AML-193 (cell line): ENCODE measurements at places on chromosomes 11 and 22.

DNA sequence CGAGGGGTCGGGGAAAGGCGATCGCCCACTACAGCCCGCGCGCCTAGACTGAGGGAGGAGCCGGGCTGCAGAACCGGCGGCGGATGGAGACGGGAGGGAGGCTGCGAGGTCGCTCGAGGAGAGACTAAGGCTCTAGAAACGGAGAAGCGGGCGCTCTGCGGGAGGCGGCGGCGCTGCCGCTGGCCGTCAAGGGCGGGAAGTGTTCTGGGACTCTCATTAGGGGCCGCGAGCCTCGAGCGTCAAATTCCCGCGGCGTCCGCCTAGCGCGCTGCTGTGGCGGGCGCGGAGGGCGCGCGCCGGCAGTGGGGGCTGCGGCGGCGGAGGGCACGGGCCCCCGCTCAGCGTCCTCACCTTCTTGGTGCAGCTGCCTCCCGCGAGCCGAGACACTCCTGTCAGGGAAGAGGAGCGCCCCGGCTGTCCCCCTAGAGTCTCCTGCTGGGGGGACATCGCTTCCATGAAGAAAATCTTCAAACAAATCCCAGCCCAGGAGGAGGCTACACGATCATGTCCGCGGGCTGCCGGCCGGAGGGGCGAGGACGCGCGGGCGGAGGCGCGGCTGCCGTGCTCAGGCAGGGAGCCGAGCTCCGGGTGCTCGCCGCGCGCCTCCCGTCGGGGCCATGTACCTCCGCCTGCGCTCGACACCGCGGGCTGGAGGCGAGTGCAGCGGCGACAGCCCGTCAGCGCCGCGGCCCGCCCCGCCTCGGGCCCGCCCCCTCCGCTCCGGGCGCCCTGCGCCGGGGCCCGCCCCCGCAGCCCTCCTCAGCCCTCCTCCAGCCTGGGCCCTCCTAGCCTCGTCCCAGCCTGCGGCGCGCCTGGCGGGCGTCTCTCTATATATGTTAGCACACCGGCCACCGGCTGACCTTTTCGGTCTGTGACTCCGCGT lies at the start of gene ARHGAP20:
Gene ARHGAP20 (minus strand): TSS at position 662 of the 883 bp plus-strand sequence. CDS start 206 bp downstream, at position 456.
- DNase-seq, result peak; percentile 22

- DNase-seq, result no peak
These were observed 14.0 kb downstream of the MYEOV start for GRCh38 chr11:69307871-69308431.

DNA sequence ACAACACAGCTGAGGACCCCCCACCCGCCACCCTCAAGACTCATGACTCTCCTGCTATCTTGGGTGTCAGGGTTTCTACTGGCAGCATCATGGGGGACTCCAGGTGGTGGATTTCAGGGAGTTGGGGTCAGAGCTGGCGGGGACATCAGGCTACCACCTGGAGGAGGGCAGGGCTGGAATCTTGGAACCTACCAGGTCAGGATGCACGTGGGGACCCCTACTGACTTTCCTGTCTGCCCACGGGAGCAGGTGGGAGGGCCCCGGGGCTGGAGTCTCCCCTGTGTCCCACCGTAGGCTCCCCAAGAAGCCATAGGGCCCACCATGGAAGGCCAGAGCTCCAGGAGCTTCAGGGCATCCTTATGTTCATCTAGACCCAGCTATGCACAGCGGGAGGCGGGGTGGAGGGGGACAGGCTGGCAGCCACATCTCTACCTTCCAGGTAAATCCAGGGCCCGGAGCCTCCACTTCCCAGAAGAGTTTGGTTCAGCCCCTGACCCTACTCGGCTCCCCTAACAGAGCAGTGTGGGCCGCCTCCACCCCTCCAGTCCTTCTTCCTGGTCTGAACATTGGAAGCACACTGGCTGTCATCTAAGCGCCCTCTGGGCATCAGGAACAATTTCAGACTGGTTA lies 10.0 kb downstream of the SLC37A2 start:
- DNase-seq, result no peak

- DNase-seq, result peak; percentile 67
These were observed 11.7 kb upstream of the KAT5 start for GRCh38 chr11:65700399-65700798.

DNA sequence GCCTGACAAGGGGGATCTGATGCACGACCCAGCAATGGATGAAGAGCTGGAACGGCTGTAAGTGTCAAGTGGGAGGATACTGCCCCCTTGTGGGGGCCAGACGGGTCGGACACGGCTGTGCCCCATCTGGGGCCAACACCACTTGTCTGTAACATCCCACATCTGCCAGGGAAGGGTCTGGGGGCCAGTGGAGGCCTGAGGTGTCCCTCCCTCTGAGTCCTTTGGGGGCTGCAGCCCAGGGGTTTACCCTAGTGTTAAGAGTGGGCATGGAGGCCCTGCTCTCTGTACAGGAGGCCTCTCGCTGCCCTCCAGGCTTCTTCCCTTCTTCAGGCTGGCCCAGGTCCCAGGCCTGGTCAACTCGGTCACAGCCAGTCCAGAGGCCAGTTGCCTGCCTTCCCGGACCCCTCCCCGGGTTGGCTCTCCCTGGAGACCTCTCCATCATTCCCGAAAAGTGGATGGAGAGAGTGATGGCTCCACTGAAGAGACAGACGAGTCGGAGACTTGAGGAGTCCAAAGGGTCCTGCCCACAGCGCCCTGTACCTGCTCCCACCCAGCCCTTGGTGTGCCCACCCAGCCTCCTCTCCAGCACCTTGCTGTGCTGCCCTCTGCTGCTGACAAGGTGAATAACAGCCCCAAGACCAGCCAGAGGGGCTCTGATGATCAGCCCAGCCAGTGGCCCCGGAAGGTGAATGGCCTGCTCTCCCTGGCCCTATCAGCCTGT lies 15.4 kb downstream of the ARFGAP2 start:
- DNase-seq, result peak; percentile 46

DNA sequence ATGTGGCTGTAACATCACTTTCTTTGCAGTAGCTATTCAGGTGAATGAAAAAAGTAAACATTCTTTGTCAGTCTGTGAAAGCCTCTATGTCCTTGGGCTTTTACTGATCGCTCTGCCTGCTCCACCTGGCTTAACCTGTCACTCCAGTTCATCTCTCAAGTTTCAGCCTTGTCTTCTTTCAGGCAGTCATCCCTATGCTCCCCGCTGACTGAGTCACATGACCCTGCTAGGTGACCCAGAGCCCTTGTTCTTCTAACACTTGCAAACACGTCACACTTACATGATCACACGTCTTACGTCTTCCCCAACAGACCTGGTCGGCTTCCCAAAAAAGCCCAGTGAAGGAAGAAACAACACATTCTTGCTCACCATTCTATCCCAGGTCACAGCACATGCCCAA lies 499.3 kb upstream of the TENM4 start:
- DNase-seq, result no peak

DNA sequence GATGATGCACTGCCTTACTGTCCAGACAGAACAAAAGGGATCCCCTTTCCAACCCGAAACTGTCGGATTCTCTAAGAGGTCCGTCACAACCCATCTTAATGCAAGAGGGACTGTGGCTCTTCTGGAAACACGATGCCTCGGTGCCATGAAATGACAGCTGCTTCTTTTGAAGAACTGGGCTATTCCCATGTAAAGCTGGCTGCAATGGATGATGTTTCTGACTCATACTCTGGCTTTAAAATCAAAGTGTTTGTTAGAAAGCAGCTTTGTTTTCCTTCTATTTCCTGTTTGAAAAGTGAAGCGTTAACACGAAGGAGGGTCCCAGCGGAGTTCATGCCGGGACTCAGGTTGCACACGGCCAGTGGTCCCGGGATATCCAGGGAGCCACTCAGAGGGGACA lies 3.1 kb downstream of the TP53AIP1 start:
- DNase-seq, result no peak

- no peak for DNase-seq
These were observed 7.4 kb downstream of the TMEM9B start for GRCh38 chr11:8956860-8957259.

DNA sequence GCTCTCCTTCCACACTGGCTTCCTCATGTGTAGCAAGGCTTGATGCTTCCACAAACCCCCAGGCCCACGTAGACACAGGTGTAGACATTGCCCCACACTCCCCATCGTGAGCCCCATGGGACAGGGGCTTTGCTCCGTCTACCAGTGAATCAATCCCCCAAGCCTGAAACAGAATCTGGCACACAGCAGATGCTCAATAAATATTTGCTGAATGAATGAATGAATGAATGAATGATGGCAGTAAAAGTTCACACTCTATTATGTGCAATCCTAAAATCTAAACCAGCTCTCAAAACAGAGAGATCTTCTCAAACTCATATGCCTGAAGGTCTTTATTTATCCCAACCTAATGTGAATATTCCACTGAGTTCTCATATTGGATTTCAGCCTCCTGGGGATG lies 69.9 kb downstream of the MN1 start:
- DNase-seq, result no peak

- DNase-seq, result no peak
These were observed 4.0 kb upstream of the TH start for GRCh38 chr11:2175659-2176058.

GRCh38 chr22:39627865-39628562 lies 57.5 kb downstream of the CACNA1I start:
- DNase-seq, result no peak

DNA sequence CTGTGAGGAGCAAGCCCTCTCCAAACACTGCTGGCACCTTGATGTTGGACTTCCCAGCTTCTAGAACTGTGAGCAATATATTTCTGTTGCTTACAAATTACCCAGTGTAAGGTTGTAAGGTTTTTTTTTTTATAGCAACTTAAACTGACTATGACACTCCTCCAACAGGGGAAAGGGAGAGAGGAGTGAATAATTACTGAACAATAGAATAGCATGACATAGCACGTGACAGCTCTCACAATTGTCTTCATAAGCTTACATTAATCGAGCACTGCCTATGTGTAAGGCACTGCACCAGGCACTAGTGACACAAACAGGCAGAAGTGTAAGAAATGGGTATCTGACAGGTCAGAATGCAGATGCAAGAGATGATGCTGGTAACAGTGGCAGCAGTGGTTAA lies 136.9 kb downstream of the FAT3 start:
- DNase-seq, result no peak

DNA sequence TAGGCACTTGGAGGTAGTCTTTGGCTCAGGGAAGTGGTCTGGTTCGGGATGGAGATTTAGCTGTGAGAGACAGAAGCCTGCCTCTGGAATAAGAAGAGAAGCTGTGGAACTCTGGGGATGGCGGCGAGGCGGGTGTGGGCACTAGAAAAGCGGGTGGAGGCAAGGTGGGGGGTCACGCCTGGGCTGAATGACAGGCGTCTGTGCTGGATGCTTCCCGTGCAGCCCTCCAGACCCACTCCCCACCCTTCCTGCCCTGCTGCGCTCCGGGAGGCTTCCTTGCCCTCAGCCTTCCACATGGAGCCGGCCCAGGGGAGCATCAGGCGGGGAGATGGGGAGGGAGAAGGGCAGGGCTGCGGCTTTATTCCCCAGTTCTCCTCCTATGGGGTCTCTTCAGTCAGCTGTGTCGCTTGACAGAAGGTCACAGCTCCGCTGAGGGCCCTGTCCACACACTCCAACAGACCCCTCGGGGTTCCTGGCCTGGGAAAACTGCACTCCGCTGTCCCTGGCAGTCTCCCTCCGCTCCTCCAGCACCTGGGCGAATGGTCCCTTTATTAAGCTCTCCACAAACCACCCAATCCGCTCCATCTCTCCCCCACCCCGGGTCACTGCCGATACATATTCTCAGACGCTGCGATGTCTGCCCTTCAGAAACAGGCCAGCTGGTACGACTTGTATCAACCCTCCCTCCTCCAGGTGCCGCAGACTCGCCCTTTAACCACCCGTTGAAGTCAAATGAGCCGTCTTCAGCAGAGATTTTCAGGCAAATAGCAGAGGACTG lies 6.2 kb downstream of the DNAJB13 start:
- DNase-seq, result no peak

DNA sequence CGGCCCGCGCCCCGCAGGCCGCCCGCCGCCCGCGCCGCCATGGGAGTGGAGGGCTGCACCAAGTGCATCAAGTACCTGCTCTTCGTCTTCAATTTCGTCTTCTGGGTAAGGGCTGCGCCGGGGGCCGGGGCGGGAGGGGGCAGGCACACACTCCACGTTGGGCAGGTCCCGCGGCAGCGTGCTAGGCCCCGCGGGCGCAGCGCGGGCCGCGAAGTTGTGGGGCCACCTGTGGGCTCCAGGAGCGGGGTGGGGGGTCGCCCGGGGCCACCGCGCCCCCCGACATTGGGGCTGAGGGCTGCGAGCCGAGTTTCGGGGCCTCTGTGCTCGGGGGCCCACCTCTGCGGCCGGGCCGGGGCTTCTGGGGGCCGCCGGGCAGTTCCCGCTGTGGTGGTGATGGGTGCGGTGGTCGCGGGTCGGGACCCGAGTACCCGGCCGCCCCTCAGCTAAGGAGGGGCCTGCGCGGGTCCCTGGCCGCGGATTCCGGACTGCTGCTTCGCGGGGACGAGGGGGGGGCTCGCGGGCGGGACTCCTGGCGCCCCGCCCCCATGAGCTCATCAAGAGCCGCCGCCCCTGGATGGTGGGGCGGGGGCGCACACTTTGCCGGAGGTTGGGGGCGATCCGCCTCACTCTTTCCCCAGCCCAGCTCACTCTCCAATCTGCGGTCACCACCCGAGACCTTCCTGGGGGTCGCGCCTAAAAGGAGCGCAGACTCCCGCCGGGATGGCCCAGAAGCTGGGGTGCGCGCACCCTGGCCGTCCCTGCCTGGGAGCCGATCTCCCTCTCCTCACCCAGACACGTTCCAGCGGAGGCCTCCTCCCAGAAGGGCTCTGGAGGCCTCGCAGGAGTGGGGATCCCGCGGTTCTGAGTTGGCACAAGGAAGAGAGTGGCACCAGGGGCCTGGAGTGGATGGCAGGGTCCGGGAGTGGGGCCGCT lies 667 bp downstream of the CD81 start:
- no peak for DNase-seq

GRCh38 chr11:116169776-116170175 lies 603.0 kb downstream of the BUD13 start:
- no peak for DNase-seq

GRCh38 chr11:4727171-4727570 lies 22.6 kb downstream of the MMP26 start:
- DNase-seq, result no peak

DNA sequence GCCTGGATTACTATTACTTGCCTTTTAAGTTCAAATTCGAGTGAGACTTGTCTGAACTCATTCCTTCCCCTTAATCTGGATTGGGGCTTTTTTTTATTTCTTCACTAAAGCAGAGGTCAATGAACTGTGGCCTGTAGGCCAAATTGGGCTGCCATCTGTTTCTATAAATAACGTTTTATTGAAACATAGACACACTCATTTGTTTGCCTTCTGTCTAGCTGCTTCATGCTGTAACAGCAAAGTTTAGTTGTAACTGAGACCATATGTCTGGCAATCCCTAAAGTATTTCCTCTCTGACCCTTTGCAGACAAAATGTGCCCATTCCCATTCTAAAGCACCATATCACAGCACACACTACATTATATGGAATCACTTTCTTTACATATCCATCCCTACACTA lies 207.9 kb upstream of the ISX start:
- no peak for DNase-seq

DNA sequence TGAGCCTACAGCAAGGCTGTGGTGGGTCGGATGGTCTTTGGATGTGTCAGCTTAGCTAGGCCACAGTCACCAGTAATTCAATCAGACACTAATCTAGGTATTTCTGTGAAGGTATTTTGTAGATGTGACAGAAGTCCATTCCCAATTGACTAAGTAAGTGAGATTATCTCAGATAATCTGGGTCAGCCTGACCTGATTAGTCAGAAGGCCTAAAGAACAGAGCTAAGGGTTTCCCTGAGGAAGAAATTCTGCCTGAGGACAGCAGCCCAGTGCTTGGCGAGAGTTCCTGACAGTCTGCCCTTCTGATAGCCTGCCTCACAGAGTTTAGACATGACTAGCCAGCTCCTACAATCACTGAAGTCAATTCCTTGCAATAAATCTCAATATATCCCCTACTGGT lies 28.7 kb downstream of the GUCD1 start:
- DNase-seq, result no peak

- no peak for DNase-seq
These were observed 2284.5 kb downstream of the LRRC4C start for GRCh38 chr11:39174965-39175364.

- no peak for DNase-seq
These were observed 8.0 kb upstream of the TLCD5 start for GRCh38 chr11:120316880-120317688.
